ENCODE measurements at places on chromosomes 2 and 18. TPM values are rescaled to one million over a fixed set of nuclear protein-coding genes. Genes with fewer than 3 reads are reported as not detected.

The ANKRD30BL gene
- total RNA-seq: not detected

The KIF5C gene
- under 0.01 TPM for total RNA-seq

The MYO7B gene
- total RNA-seq: under 0.01 TPM

The RTP5 gene
- not detected for total RNA-seq

The FEV gene
- total RNA-seq: not detected

The REG1A gene
- not detected for total RNA-seq

The DSG4 gene
- total RNA-seq: not detected

The ITPRIPL1 gene
- 4.3 TPM for total RNA-seq

The TFCP2L1 gene
- total RNA-seq: under 0.01 TPM

The B4GALT6 gene
- 5.4 TPM for total RNA-seq

The ITGA4 gene
- not detected for total RNA-seq

The ELOA2 gene
- total RNA-seq: not detected

The SULT1C4 gene
- total RNA-seq: not detected

The FIGN gene
- 5.1 TPM for total RNA-seq

The ZAP70 gene
- total RNA-seq: not detected

The ERFE gene
- total RNA-seq: not detected

The SRD5A2 gene
- not detected for total RNA-seq

The CHRND gene
- total RNA-seq: not detected

The PRKAG3 gene
- total RNA-seq: not detected

The DSG1 gene
- 1.2 TPM for total RNA-seq

The GAD1 gene
- total RNA-seq: 4.3 TPM

The MYCN gene
- 20.3 TPM for total RNA-seq

The RAB27B gene
- total RNA-seq: 9.8 TPM

The MSTN gene
- total RNA-seq: not detected

The RAB6C gene
- total RNA-seq: 1.2 TPM

The CD8B2 gene
- total RNA-seq: 0.11 TPM

The PDE1A gene
- 0.39 TPM for total RNA-seq

The TWIST2 gene
- total RNA-seq: 0.79 TPM

The REG3A gene
- total RNA-seq: not detected

The POTEJ gene
- total RNA-seq: not detected

The CXCR1 gene
- not detected for total RNA-seq

The CHRNG gene
- total RNA-seq: not detected

The ABCG5 gene
- total RNA-seq: not detected

The AP1S3 gene
- 23.6 TPM for total RNA-seq

The RUFY4 gene
- not detected for total RNA-seq

The RFTN2 gene
- not detected for total RNA-seq

The GIGYF2 gene
- total RNA-seq: 41.2 TPM

The C2orf68 gene
- total RNA-seq: 16.7 TPM

The PLEK gene
- total RNA-seq: not detected

The SLC9A4 gene
- total RNA-seq: 0.79 TPM

The NTSR2 gene
- not detected for total RNA-seq

The LYG1 gene
- total RNA-seq: 0.79 TPM

All from placental epithelial cell (primary cell).